ENCODE measurements at places on chromosomes 7 and 10.

DNA sequence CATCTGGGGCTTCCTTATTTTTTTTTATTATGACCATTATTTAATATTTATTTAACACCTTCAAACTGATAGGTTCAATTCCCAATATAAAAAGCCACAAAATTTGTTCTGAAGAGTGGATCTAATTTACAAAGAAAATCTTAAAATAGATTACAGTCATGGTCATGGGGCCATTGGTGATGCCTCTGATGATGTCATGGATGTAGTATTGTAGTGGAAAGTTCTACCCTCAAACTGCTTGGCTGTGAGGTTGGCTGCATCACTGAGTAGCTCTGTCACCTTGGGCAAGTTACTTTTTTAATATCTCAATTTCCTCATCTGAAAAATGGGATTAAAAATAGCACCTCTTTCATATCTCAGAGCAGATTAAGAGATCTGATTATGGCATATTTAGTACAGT is 128.5 kb downstream of the DKK1 start:
- H3K27ac ChIP-seq: no peak overlapping the region
- no peaks in the 10 kb centered on the region for H3K36me3 ChIP-seq
- no peak for DNase-seq

- DNase-seq: no peak
- no peaks in the 10 kb centered on the region for H3K36me3 ChIP-seq
- no peak overlapping the region for H3K4me3 ChIP-seq
- no peaks in the 10 kb centered on the region for H3K4me1 ChIP-seq
- no peak overlapping the region for H3K27ac ChIP-seq
- peaks cover 2% of the 10 kb centered on the region for H3K27me3 ChIP-seq
Observed at GRCh38 chr7:55351263-55351662, 13.9 kb upstream of the LANCL2 start.

GRCh38 chr7:102103027-102103372 is 183.7 kb upstream of the SH2B2 start:
- DNase-seq: no peak
- H3K27ac ChIP-seq: no peak overlapping the region
- peaks cover 16% of the 10 kb centered on the region for H3K36me3 ChIP-seq
- no peaks in the 10 kb centered on the region for H3K27me3 ChIP-seq
- H3K4me3 ChIP-seq: no peak overlapping the region
- H3K4me1 ChIP-seq: no peaks in the 10 kb centered on the region

DNA sequence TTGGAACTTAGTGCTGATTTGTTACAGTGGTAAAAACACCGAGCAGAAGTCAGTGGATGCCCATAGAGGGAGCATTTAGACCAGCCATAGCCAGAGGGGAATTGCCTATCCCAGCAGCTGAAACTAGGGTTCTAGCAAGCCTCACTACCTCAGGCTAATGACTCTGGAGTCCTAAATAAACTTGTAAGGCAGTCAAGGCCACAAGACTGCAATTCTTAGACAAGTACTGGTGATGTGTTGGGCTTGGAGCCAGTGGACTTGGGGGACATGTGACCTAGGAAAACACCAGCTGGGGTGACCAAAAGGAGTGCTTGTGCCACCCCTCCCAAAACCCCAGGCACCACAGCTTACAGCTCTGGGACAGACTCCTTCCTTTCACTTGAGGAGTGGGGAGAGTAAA is 209.0 kb downstream of the MAGI2 start:
- no peaks in the 10 kb centered on the region for H3K36me3 ChIP-seq
- no peak for DNase-seq
- H3K27me3 ChIP-seq: no peaks in the 10 kb centered on the region
- no peak overlapping the region for H3K27ac ChIP-seq
- H3K4me3 ChIP-seq: no peak overlapping the region

DNA sequence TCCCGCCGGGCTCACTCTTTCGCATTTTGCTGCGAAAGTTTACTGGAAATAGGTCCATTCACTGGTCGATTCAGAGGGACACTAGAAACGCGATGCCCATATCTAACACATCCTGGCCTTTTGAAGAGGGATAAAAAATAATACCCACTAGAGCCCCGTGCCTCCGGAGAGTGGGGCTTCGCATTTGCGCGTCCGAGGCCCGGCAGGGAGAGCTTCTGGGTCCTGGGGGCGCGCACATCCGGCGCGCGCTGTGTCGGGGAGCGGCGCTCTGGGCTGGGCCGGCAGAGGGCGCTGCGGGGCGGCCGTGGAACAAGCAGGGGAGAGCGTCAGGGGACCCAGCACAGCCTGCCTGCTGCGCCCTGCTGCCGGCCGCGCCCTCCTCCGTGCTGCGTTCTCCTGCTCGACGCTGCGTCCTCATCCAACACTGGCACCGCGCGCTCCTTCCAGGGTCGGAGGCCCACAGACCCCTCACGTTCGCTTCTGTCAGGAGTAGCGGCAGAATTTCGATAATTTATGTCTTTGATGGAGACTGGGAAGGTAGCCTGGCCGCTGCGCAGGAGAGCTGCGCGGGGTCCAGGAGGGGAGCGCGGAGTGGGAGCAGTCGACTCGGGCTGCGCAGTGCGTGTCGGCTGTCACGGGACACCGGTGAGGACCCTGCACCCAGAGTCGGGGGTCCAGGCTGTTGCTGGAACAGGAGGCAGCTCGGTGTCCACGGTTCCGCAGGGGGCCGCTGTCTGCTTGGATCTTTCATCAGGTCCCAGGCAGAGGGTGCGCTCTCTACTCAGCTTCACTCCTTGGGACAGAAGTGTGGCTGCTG is 41.5 kb upstream of the ZNF32 start:
- H3K4me3 ChIP-seq: peak overlapping the region; percentile 58
- no peaks in the 10 kb centered on the region for H3K36me3 ChIP-seq
- H3K4me1 ChIP-seq: peaks cover 26% of the 10 kb centered on the region
- H3K27me3 ChIP-seq: no peaks in the 10 kb centered on the region

DNA sequence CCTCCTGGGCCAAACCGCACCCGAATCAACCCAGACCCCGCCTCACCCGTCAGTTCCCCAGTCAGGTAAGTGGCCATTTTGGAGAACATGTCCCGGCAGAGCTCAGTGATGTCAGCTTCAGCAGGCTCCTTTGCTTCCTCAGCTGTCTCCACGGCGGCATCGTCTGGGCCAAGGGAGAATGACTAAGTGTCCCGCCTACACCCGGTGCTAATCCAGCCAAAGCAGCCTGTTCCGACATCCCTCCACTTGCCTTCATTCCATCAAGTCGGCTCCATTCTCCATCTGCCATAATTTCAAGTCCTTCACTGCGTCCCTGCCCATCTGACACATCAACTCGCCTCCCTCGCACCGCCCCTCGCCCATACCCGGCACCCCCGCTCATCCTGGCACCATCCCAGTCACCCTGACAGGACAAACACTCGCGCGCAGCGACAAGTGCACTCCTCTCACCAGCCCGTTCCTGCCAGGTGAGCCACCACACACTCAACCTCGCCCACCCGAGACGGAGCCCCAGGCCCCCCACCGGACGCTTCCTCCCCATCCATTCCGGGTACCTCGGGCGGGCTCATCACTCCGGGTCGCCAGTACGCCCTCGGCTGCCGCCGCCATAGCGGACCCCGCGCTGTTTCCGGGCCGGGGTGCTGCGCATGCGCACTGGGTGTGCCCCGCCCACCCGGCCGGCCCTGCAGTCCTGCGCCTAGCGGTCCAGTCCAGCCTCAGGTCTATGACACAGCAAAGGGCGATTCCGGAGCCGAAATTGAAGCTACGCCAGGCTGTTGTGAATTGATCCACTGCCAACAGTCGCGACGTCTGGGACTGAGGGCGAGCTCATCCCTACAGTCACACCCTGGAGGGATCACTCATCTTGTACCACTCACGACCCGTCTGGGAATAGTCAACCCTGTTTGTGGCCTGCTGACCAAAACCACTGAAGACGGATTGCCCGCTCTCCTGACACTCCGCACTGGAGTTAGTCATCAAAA is at the start of gene BLOC1S2:
Gene BLOC1S2 (minus strand): TSS at position 630 of the 983 bp plus-strand sequence. CDS start 21 bp downstream, at position 609.
- no peaks in the 10 kb centered on the region for H3K4me1 ChIP-seq
- peaks cover 7% of the 10 kb centered on the region for H3K36me3 ChIP-seq
- no peaks in the 10 kb centered on the region for H3K27me3 ChIP-seq

- no peak overlapping the region for H3K27ac ChIP-seq
- no peak for DNase-seq
- no peaks in the 10 kb centered on the region for H3K36me3 ChIP-seq
- H3K27me3 ChIP-seq: no peaks in the 10 kb centered on the region
- no peak overlapping the region for H3K4me3 ChIP-seq
Observed at GRCh38 chr7:10521306-10521705, 452.4 kb upstream of the PHF14 start.

- H3K27me3 ChIP-seq: no peaks in the 10 kb centered on the region
- DNase-seq: peak; percentile 13
- no peak overlapping the region for H3K4me3 ChIP-seq
- no peaks in the 10 kb centered on the region for H3K36me3 ChIP-seq
- no peaks in the 10 kb centered on the region for H3K4me1 ChIP-seq
- H3K27ac ChIP-seq: no peak overlapping the region
Observed at GRCh38 chr7:158291998-158292397, 295.6 kb downstream of the PTPRN2 start.

DNA sequence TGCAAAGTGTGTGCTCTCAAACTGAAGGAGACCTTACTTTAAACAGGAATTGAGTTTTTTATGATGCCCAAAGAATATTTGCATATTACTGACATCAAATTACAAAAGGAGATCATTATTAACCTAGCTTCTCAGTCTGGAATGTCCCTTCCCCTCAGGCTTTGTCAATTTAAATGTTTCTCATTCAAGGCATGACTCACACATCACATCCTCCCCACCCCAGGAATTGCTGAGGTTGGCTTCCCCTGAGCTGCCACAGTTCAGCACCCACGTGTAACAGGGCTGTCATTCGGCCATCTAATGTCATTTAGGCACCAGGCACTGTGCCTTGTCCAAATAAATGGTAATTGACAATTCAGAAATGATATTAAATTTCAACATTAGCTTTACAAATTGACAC is 305.9 kb upstream of the MGMT start:
- no peaks in the 10 kb centered on the region for H3K36me3 ChIP-seq
- no peak overlapping the region for H3K4me3 ChIP-seq
- H3K4me1 ChIP-seq: no peaks in the 10 kb centered on the region
- DNase-seq: no peak

- DNase-seq: no peak
- H3K27ac ChIP-seq: no peak overlapping the region
- H3K27me3 ChIP-seq: no peaks in the 10 kb centered on the region
- no peaks in the 10 kb centered on the region for H3K36me3 ChIP-seq
Observed at GRCh38 chr7:97116308-97116707, 1.2 kb upstream of the SDHAF3 start.

- no peak for DNase-seq
- H3K27me3 ChIP-seq: peaks cover 76% of the 10 kb centered on the region
- peaks cover 2% of the 10 kb centered on the region for H3K4me1 ChIP-seq
- H3K27ac ChIP-seq: no peak within 1 kb of the TSS
Observed at GRCh38 chr10:123666318-123667236, at the start of gene GPR26. TSS of gene GPR26 (plus strand) at chr10:123666355. CDS start at chr10:123666408, 53 bp downstream.

GRCh38 chr10:132059760-132060508 is 5.8 kb upstream of the JAKMIP3 start:
- peak; percentile 24 for DNase-seq
- H3K4me1 ChIP-seq: no peaks in the 10 kb centered on the region
- no peak overlapping the region for H3K27ac ChIP-seq
- no peaks in the 10 kb centered on the region for H3K27me3 ChIP-seq
- H3K36me3 ChIP-seq: no peaks in the 10 kb centered on the region

- H3K27me3 ChIP-seq: no peaks in the 10 kb centered on the region
- no peak overlapping the region for H3K27ac ChIP-seq
- H3K4me3 ChIP-seq: no peak overlapping the region
Observed at GRCh38 chr7:149854611-149855360, 16.6 kb downstream of the ZNF862 start.

GRCh38 chr7:2141651-2142050 is 91.1 kb downstream of the MAD1L1 start:
- no peak overlapping the region for H3K4me3 ChIP-seq
- H3K4me1 ChIP-seq: no peaks in the 10 kb centered on the region
- H3K27ac ChIP-seq: no peak overlapping the region
- no peak for DNase-seq
- no peaks in the 10 kb centered on the region for H3K27me3 ChIP-seq

DNA sequence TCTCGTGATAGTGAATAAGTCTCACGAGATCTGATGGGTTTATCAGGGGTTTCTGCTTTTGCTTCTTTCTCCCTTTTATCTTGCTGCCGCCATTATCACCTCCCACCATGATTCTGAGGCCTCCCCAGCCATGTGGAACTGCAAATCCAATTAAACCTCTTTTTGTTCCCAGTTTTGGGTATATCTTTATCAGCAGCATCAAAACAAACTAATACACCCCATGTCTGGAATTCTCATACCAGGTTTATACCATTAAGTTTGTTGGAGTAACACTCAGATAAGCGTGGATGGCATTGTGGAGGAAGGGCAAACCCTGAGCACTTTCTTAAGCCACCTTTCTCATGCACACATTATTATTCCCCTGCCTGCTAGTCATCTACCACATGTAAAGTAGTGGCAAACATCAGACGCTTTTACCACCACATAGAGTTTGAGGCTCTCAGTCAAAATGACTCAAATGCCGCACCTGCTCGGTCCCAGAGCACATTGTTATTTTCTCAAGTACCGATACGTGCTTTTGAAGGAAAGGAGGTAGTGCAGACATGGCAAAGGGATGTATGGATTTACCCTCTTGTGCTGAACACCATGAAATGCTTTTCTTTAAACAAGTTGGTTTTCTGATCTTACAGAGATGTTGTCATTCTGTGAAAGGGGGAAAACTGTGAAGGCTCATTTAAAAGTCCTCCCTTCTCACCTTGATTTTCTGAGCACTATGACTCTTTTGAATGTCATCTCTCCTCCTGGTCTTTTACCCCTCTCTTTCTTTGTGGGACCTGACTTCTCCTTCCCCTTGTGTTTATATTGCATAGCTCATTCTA is 429.7 kb downstream of the EXOC4 start:
- no peak overlapping the region for H3K4me3 ChIP-seq
- H3K27me3 ChIP-seq: no peaks in the 10 kb centered on the region
- no peak for DNase-seq
- H3K4me1 ChIP-seq: no peaks in the 10 kb centered on the region
- H3K36me3 ChIP-seq: no peaks in the 10 kb centered on the region

DNA sequence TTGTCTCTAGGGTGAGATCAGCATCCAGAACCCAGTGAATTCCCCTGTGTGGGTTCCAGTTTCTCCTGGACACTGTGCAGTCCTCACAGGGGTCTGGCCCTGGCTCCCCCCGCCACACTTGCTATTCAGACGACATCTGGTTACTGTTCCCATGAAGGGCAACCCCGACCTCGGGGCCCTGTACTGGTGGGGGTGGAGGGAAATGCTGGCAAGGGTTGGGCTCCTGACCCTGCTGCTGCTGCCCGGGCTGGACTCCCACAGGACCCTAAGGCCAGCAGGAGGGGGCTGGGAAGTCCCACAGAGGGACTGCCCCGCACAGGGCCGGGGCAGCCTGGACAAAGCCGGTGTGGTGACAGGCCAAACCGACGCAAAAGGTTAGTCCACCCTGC is 768 bp upstream of the CPA1 start:
- H3K27ac ChIP-seq: peak overlapping the region; percentile 58
- H3K4me1 ChIP-seq: peaks cover 24% of the 10 kb centered on the region
- H3K4me3 ChIP-seq: no peak overlapping the region
- no peaks in the 10 kb centered on the region for H3K36me3 ChIP-seq

DNA sequence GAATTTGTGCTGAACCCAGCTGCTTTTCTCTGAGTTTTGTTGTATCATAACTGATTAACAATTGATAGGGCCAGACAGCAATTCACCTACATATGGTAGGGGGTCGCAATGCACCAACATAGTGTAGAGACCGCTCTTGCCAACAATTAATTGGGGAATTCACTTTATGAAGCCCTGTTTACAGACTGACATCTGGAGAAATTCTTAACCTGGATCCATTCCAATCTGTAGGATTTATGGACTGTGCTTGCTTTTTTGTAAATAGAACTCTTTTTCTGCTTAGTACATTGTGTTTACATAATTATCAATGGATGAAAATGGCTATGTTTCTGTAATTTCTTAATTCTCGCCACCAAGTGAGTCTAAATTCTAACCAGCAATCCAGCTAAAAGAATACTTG is 311.7 kb upstream of the BMPER start:
- no peaks in the 10 kb centered on the region for H3K27me3 ChIP-seq
- no peaks in the 10 kb centered on the region for H3K4me1 ChIP-seq
- no peak overlapping the region for H3K27ac ChIP-seq
